Small intestine (tissue), 16 donors: ENCODE measurements at places on chromosomes 5 and 9. TPM values are rescaled to one million over a fixed set of nuclear protein-coding genes. Genes with fewer than 3 reads are reported as not detected.

Gene THBS4
- polyA plus RNA-seq: not detected

Gene NR3C1
- 17.3 TPM for polyA plus RNA-seq

GRCh38 chr5:166992874-166993722 is 1298.3 kb upstream of the WWC1 start:
- H3K27me3 ChIP-seq: no peaks in the 10 kb centered on the region
- no peak for DNase-seq
- H3K4me3 ChIP-seq: no peak overlapping the region
- no peak overlapping the region for H3K27ac ChIP-seq
- H3K4me1 ChIP-seq: no peaks in the 10 kb centered on the region

DNA sequence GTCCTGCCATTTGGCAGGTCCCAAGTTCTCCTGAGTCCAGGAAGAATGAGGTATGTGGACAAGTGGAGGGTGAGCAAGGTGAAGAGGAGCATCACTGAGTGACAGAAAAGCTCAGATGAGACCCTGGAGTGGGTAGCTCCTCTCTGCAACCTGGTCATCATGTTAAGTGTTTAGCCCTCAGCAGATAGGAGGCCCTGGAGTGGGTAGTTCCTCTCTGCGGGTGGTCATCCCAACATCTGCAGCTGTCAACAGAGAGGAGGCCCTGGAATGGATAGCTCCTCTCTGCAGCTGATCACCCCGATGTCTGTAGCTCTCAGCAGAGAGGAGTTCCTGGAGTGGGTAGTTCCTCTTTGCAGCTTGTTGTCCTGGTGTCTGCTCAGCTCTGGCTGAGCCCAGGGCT is 48.4 kb downstream of the NDUFAF2 start:
- H3K4me3 ChIP-seq: no peak overlapping the region
- no peaks in the 10 kb centered on the region for H3K27me3 ChIP-seq
- H3K4me1 ChIP-seq: no peaks in the 10 kb centered on the region
- no peak for DNase-seq
- H3K27ac ChIP-seq: no peak overlapping the region

DNA sequence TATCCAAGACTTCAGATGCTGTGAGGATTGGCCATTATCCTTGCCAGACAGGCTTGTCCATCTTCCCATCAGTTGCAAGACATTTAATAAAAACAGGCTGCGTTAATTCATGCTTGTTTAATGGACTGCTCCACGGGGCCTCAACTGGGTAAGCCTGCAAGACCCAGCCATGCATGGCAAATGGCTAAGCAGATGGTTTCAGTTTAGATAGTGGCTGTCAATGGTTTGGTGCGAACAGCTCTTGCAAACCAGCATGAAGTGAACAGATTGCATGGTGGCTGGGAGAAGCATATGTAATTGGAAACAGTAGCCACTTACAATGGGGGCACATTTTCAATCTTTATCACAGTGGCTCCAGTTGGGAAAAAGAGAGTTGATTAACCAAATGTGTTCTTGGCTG is 628.2 kb upstream of the KLF4 start:
- H3K27me3 ChIP-seq: no peaks in the 10 kb centered on the region
- no peaks in the 10 kb centered on the region for H3K36me3 ChIP-seq
- no peak overlapping the region for H3K4me3 ChIP-seq
- no peak for DNase-seq

DNA sequence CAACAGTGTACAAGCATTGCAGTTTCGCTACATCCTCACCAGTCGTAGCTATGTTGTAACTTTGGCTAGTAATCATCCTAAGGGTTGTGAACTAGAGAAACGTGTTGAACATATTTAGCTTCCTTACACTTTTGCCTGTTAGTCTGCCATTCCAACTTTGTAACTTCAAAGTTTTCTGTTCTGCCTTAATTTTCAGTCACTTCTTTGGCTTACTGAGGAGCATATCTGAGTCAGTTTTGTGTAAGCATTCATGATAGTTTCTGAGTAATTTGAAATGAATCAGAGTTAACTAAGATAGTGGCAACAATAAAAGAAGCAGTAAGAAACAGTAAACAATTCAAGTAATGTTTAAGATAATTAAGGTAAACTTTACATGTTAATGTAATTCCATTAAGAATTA is 58.9 kb upstream of the MCCC2 start:
- no peak for DNase-seq
- H3K27me3 ChIP-seq: no peaks in the 10 kb centered on the region
- peaks cover 4% of the 10 kb centered on the region for H3K36me3 ChIP-seq
- no peaks in the 10 kb centered on the region for H3K4me1 ChIP-seq
- no peak overlapping the region for H3K27ac ChIP-seq

- DNase-seq: no peak
- no peak overlapping the region for H3K4me3 ChIP-seq
- H3K27me3 ChIP-seq: no peaks in the 10 kb centered on the region
- no peaks in the 10 kb centered on the region for H3K4me1 ChIP-seq
- no peak overlapping the region for H3K27ac ChIP-seq
These were observed 328.8 kb downstream of the GADD45G start for GRCh38 chr9:89933578-89933977.

DNA sequence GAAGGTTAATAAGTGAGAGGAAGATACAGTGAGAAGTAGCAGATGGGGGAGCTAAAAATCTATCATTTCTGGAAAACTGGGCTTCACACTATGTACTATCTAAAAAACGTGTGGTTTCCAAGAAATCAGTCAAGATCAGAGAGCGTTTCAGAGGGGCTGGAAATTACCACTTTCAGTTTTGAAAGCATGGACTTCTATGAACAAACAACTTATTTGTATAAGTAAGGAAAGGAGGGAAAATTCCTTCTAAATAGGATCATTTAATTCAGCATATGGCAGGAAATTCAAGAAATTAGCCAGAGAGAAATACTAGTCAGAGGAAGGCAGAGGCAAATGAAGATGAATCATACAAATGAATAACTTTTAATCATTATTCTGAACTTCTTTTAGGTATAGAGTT is 11.3 kb downstream of the TNC start:
- H3K36me3 ChIP-seq: no peaks in the 10 kb centered on the region
- H3K4me1 ChIP-seq: no peaks in the 10 kb centered on the region
- no peak overlapping the region for H3K4me3 ChIP-seq
- no peak for DNase-seq
- H3K27me3 ChIP-seq: no peaks in the 10 kb centered on the region
- H3K27ac ChIP-seq: no peak overlapping the region
